ENCODE measurements at places on chromosomes 5 and 9.
A peak's percentile ranks its signal among the peaks of the same experiment; 100 is the strongest.

DNA sequence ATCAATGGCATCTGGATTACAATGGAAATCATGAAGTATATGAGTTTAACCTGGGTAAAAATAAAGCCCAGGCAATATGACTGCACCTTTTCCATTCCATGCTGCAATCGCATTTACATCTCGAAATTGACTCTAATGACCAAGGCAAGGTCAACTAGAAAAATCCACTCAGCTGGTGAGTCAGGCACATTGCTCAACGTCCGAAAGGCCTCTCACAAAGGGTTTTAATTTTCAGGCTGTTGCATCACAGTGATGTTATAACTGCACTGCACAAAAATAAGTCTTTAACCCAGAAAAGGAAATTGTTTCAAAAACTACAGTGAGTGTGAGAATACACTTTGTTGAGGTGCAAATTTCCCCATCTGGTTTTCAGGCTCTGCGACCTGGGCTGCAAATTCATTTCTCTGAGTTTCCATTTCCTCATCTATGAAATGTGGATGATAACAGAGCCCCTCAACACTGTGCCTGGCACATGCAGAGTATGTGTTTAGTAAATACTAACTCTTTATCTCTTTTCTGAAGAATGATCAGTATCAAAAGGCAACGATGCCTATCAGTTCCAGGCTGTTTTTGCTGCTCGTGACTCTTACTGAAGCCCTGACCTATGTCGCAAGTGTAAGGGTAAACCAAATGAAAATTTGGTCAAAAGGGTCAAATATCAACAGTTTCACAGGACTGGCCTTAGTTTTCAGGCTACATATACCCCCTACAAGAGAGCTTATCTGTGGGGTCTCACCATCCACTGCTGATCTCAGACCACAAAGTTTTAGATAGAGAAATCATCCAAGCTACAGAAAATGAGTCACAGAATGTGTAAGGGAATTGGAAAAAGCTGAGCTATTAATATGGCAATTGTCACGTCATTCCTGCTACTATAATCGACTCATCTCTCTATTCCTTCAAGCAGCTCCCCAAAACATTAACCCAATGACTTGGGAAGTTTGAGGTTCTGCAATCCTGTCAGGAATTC is 4.1 kb downstream of the NFIL3 start:
- no peak for DNase-seq

GRCh38 chr5:89072842-89073672 is 190.1 kb upstream of the MEF2C start:
- DNase-seq: no peak

GRCh38 chr5:169978714-169979113 is 1.6 kb downstream of the INSYN2B start:
- DNase-seq: no peak

- no peak for DNase-seq
Measured at GRCh38 chr5:13551645-13552044, 392.8 kb downstream of the DNAH5 start.

- peak; percentile 34 for DNase-seq
Measured at GRCh38 chr5:43041110-43041668, 1.1 kb upstream of the ANXA2R start.

All from stimulated activated CD4-positive, alpha-beta T cell treated with anti-CD3 and anti-CD28 coated beads, Interleukin-4, amount 100 ng/mL, for 24 hours (primary cell).